NK-92 treated with Interleukin-12 subunit alpha and Interleukin-12 subunit beta, amount 100 ng/mL, for 24 hours (cell line): ENCODE measurements at places on chromosomes 11 and 22.

GRCh38 chr11:125559888-125560287 lies 9.4 kb upstream of the EI24 start:
- no peak for DNase-seq

GRCh38 chr22:38497869-38498268 lies 8.2 kb downstream of the DDX17 start:
- no peak for DNase-seq

- DNase-seq: no peak
These were observed 59.0 kb downstream of the ZC3H12C start for GRCh38 chr11:110152199-110152598.

DNA sequence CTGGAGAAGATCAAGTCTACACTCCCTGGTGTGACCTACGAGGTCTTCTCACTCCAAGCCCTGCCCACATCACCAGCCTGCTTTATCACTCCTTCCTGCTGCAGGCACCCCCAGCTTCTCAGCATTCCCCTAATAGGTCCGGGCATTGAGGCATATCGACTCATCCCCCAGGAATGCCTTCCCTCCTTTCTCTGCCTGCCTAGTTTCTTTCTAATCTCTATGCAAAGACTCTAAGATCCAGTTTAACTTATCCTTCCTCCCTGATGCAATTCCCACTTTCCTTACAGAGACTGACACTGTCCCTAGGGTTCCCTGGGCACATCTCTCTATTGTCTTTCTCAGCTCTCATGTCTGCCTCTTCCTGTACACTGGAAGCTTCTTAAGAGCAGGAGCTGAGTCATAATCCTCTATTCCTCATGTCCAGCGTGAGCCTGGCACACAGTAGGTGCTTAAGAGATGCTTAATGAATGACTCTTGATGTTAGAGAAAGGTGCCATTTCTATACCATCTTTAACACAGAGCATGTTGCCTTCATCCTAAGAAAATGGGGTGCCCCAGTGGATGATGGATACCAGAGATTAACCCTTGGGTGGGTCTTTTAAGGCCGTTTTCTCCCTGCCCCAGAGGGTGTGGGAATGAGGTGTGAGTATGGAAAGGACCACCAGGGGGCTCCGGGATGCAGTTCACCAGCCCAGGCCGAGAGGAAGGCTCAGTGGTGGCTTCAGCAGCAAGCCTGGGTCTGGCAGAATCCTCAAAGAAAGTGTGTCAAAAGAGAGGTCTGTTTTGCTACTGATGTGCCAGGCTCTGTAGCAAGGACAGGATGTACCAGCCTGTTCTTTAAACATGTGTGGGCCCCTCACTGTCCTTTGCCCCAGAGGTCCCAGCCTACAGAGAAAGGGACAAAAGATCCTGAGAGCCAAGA lies 34.7 kb downstream of the PARVA start:
- no peak for DNase-seq

DNA sequence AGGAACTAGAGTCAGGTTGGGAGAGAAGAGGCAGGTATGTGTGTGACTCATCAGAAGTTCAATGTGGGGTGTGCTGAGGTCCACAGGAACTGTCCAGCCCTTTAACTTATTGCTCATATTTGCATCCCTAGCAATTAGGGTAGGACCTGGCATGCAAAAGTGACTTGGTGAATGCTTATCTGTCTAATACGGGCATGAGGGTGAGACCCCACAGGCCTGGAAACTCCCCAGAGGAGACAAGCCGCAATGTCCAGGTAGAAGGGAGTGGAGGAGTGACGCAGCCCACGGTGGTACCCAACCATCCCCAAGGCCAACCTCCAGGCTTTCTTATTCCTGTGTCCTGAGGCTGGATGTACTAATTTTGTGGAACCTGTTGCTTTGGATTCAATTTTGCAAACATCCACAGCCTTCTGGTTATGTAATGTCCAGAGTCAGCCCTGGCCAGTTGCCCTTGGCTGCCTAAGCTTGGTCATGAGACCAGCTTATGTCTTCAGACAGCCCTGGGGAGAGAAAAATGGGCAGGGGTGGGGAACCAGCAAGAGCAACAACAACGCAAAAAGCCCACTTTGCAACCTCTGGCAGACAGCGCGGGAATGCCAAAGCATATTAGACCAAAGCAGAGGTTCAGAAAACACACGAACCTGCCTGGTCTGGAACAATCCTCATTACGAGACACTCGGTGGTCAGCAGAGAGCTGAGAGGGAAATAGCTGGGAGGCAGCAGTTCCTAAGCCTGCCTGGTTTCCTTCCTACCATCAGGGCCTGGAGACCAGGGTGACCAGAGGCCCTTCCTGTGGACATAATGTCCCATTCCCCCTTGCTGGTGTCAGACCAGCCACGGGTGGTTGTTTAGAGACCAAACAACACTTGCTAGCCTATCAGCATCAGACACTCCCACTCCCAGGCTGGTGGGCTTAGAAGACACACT lies 49.3 kb downstream of the TIMP3 start:
- DNase-seq: no peak

GRCh38 chr22:23305922-23306374 lies 125.6 kb downstream of the BCR start:
- DNase-seq: no peak

- no peak for DNase-seq
These were observed 6.6 kb upstream of the ARAP1 start for GRCh38 chr11:72758690-72759389.

- peak; percentile 20 for DNase-seq
These were observed 3.0 kb upstream of the MYBPC3 start for GRCh38 chr11:47355283-47356128.

GRCh38 chr11:88508418-88508758 lies 170.9 kb upstream of the CTSC start:
- DNase-seq: no peak

- DNase-seq: no peak
These were observed 33.8 kb downstream of the TNRC6B start for GRCh38 chr22:40211476-40212054.

DNA sequence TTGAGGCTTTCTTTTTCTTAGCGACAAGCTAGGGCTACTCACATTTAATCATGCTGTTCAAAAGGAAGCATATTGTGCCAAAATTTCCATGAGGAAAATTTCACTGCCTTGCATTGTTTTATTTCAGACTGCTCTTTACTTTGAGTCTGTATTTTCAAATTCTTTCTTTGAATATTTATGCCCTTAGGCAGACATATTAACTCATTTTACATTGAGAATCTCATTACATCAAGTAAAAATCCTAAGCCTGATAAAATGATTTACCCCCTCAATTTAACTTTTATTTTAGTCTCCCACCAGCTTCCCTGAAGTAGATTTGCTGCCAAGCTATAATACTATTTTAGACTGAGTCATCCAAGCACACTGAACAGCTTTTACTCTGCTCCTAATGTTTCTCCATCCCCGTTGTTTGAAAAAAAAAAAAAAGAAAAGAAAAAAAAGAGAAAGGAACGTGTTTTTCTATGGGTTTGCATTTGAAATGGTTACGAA lies 189.3 kb upstream of the MTMR2 start:
- DNase-seq: no peak

DNA sequence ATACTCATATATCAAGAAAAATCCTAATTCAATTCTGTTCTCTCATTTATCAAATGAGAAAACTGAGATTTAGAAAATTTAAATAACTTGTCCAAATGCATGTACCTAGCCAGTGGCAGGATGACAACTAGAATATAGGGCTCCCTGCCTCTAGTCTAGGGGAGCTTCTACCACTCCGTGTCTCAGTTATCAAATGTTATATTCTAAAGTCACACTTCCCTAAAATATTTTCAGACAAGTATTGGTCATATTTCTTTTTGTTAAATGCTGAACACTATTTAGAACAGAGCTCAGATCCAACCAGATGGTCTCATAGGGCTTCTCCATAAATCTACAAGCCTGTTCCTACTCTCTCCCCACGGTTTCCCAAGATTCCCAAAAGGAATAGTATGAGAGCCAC lies 26.3 kb downstream of the KCNJ1 start:
- no peak for DNase-seq

- DNase-seq: no peak
These were observed 10.9 kb upstream of the MFNG start for GRCh38 chr22:37497062-37497599.

DNA sequence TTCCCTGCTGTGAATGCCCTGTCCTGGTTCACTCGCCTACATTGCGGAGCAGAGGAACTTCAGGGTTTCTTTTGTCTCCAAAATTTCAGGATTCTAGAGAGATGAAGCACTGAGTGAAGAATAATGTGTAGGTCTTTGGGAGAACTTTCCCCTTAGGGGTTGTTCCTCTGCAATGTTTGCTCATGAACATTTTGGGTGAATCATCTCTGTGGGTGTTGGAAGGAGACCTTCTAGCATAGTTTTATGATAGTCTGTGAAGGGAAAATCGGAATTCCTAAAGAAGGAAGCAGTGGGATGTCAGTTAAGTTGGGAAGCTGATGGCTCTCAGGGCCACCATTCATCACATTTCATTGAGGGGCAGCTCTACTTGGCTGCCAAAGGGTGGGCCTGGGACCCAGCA lies 64.8 kb downstream of the MIAT start:
- no peak for DNase-seq

- DNase-seq: no peak
These were observed 417.7 kb downstream of the INSC start for GRCh38 chr11:15532432-15532831.

DNA sequence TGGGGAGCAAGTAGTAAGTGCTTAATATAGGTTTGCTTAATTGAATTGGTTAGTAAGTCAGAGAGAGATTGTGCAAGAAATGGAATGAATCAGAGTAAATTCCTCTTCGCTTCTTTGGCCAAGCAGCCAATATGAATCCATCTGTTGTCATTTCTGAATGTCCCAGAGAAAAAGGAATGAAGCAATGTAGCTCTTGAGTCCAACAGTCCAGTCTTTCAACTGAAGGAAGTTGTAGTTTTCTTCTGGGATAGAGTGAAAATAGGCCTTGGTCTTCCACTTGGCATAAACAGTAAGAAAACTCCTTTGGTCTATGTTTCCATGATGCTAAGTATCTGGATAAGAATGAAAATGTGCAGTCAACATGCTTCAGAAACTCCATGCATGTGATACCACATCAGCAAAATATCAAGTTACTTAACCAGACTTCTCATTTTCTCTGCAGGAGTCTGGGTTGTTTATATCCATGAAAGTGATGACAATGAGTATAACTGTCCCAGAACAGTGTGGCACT lies 1.8 kb upstream of the FIBIN start:
- no peak for DNase-seq

- DNase-seq: no peak
These were observed 6.9 kb downstream of the CADM1 start for GRCh38 chr11:115497303-115497702.

GRCh38 chr11:116703421-116703820 lies 69.4 kb downstream of the BUD13 start:
- DNase-seq: no peak

DNA sequence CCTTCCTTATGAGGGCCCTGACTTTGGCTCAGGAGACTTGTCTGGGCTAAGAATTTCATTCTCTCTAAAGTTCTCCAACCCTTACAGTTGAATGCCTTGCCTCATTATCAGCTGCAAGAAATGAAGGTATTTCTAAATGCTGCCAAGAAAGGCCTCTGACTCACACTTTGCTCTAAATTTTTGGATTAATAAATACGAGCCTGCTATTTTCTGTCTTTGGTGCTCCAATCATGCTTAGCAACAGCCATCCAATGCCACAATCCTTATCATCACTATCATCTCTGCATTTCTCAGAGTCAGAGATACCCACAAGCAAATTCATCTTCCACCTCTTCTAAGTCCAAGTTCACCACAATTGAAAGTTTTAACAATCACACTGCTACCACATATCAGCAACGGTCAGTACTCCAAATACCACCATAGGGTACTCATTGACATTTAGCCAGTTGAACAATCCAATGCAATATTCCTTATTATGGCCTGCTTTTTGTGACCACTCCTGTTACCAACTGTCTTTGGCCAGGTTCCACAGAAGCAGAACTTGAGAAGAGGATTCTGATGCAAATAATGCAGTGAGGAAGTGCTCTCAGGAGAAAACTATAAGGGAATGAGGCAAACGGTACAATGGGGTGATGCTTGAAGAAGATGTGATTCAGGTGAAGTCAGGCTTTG lies 5.7 kb downstream of the PATE2 start:
- no peak for DNase-seq

DNA sequence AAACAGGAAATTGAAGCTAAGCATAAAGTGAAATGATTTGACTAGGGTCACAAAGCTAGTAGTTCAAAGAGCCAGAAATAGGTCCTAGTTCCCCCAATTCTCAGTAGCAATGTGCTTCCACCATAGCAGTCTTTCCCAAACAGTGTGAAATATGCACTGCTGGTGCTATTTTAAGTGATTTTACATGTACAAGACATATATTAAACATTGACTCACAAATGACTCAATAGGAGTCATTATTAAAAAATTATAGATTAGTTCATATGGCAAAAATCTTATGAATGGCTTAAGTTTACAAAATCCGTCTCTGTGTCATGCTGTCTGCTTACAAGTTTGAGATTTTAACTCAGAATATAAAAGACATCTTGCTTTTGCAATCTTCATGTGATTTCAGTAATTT lies 21.4 kb downstream of the KIF18A start:
- no peak for DNase-seq

GRCh38 chr11:56848141-56848809 lies 99.8 kb upstream of the OR9G4 start:
- DNase-seq: no peak
